ENCODE measurements at places on chromosomes 16 and 17. TPM values are rescaled to one million over a fixed set of nuclear protein-coding genes. Genes with fewer than 3 reads are reported as not detected.

DNA sequence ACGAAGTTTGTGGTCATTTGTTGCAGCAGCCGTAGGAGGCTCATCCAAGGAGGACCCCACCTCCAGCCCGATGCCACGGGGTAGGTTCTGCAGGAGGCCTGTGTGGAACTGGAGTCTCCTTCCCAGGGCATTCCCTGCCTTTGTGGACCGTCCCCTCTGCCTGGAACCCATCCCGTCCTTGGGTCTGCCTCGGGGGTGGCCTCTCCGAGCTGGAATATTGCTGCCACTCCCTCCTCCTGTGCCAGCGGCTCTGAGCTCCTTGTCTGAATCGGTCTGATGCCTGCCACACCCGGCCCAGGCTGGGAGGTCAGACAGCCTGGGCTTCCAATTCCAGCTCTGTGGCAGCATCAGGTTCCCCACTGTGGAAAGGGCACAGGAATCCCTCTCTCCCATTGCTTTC is 18.8 kb downstream of the DOC2B start:
- no peaks in the 10 kb centered on the region for H3K4me1 ChIP-seq
- H3K4me3 ChIP-seq: no peak overlapping the region
- no peaks in the 10 kb centered on the region for H3K36me3 ChIP-seq
- no peaks in the 10 kb centered on the region for H3K27me3 ChIP-seq

DNA sequence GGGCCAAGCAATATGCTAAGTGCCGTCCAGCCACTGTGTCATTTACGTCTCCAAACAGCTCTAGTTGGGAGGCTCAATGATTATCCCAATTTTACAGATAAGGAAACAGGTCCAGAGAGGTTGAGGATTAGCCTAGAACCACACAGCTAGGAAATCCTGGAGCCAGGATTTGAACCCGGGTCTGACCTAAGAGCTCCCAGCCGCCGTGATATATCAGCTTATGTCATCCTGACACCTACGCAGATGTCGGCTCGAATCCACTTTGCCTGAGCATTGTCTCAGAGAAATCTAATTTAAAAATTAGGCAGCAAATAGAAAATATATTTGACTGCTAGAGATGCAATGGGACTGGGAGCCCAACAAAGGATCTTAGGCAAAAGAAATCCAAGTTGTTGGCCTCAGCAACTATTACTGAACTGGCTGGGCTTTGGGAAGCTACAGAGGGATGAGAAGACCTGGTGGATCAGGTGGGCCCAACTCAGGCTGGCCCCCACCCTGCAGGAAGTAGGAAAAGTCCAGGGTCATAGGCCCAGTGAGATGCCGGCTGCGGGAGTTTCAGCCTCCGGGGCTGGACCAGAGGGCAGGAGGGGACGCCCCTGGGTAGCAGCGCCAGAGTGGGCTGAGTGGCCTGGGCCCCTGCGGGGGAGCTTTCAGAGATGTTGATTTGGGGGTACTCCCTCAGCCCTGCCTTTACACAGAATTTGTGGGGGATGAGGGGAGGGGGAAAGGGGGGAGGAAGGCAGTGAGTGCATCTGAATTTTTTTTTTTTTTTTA is 35.1 kb upstream of the IL21R start:
- DNase-seq: no peak
- H3K4me1 ChIP-seq: peaks cover 57% of the 10 kb centered on the region
- peaks cover 12% of the 10 kb centered on the region for H3K36me3 ChIP-seq
- H3K27me3 ChIP-seq: no peaks in the 10 kb centered on the region

GRCh38 chr17:50187394-50187725 is 14.1 kb downstream of the COL1A1 start:
- DNase-seq: no peak
- no peak overlapping the region for H3K27ac ChIP-seq
- H3K36me3 ChIP-seq: no peaks in the 10 kb centered on the region

DNA sequence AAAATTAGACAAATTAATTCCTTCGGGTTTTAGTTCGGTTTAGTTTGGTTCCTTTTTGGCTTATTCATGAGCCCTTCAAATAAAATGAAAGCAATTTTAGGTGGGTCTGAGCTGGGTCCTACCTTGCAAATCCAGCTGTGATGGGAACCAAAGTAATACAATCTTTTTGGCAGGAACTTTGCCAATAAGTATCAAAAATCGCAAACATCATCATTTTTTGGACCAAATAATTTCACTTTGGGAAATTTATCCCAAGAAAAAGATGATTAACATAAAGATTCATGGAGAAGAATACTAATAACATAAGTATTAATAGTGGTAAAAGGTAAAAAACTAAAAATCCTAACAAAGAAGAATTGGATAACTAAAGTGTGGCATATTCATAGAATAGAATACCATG is 67.8 kb upstream of the MYOCD start:
- no peaks in the 10 kb centered on the region for H3K36me3 ChIP-seq
- H3K4me3 ChIP-seq: no peak overlapping the region
- H3K4me1 ChIP-seq: no peaks in the 10 kb centered on the region
- H3K27ac ChIP-seq: no peak overlapping the region
- no peaks in the 10 kb centered on the region for H3K27me3 ChIP-seq

Gene RAB37
- 25.9 TPM for total RNA-seq
